ENCODE measurements at places on chromosomes 2 and 18. TPM values are rescaled to one million over a fixed set of nuclear protein-coding genes. Genes with fewer than 3 reads are reported as not detected.

DNA sequence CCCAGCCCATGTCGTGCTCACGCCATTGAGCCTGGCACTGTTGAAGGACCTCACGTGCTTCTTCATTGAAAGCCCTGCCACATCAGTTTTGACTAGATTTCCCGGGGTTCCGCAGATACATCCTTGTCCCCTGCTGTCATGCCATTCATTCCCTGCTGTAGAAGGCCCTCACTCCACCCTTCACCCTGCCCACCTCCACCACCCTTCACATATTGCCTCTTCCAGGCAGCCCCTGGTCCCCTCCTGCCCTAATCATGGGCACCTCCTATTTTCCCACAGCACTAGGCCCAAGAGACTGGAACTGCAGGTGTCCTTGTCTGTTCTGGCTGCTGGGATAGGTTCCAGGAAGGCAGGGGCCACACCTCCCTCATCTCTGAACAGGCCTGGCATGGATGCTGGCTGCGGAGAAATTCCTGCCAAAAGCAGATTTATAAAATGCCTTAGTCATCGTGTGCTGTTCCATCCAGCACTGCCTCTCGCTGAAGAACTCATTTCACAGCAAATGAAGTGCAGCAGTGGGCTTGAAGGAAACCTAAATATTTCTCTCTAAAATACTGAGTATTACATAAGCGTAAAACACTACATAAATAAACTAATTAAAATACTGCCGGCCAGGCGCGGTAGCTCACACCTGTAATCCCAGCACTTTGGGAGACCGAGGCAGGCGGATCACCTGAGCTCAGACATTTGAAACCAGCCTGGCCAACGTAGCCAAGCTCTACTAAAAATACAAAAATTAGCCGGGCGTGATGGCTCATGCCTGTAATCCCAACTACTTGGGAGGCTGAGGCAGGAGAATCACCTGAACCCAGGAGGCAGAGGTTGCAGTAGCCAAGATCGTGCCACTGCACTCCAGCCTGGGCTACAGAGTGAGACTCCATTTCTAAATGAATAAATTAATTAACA lies 38.4 kb downstream of the EIF4E2 start:
- DNase-seq, result peak; percentile 51

DNA sequence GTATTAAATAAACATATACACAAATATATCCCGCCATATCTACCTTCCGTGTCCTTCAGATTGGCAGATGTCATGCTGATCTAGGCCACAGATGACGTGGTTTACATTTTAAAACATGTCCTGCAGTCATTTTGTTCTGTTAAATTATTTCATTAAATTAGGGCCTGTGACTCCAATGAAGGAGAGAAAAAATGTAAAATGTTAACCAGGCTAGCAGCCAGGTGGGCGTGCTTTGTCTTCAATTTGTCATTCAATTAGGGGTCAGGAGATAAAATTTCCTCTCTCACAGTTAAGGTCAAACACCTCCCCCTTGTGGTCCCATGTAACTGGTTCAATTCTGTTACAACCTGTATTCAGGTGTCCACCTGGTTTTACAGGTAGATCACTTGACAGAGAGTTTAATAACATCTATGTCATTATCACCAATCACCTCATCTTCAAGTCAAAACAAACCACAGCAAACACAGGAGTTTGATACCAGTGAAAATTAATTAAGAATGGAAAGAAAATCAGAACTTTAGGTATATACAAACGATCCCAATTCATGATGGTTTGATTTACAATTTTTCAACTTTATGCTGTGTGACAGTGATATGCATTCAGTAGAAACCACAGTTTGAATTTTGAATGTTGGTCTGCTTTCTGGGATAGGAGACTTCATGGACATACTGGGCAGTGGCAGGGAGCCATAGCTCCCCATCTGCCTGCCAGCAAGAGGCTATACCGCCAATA lies 339.4 kb downstream of the CMPK2 start:
- DNase-seq, result no peak

DNA sequence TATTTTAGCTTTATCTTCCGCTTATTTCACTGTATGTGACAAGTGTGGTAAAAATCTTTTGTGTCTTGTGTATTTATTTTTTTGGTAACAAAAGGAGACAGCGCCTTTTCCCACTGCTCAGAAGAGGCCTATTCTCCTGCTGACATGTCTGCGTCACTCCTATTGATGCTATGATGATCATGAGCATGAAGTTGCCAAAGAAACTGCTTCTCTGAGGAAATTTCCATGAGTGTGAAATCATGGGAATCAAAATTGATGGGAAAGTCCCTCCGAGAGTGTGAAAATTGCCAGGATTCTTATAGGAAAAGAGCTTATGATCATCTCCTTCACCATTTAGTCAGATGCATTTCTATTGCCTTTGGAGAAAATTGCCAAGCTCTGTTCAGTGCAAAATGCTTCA lies 36.5 kb upstream of the DARS1 start:
- no peak for DNase-seq

Gene TLK1
- total RNA-seq, result 58.2 TPM

Gene GKN1
- not detected for total RNA-seq

Gene PTRHD1
- 24.6 TPM for total RNA-seq

- DNase-seq, result no peak
Observed at GRCh38 chr18:22643731-22644130, 226.0 kb upstream of the CTAGE1 start.

- DNase-seq, result no peak
Observed at GRCh38 chr2:64982311-64982857, 6.8 kb upstream of the SLC1A4 start.

DNA sequence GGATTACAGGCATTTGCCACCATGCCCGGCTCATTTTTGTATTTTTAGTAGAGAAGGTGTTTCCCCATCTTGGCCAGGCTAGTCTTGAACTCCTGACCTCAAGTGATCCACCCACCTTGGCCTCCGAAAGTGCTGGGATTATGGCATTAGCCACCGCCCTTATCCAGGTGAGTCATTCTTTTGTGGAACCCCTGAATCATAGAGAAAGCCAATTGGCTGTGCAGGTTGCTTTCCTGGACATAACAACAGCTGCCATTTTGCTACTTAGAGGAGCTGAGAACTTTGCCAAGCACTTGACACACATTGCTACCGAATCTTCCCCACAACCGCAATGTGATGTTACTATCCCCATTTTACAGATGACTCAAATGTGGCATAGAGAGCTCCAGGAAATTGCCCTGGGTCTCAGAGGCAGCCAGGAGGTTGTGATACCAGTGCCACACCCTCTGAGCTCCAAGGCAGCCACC lies 36.0 kb downstream of the SETBP1 start:
- DNase-seq, result no peak

DNA sequence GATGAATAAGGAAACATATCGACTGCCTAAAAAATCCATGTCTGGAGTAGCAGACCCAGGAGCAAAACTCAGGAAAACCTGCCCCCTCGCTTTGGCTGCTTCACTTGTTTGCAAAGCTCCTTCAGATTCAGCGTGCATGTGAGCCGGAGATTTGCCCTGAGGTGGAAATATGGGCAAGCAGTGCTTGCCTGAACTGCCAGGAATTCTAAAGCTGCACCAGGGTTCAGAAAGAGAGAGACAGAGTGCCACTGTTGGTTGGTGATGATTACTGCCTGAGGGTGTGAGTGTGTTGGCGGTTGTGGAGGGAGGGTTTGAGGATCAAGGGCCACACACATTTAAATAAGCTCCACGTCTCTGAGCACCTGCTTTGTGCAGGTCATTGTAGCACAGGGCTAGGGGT lies 139.6 kb upstream of the RGPD4 start:
- no peak for DNase-seq

Gene IL36A
- total RNA-seq, result not detected

DNA sequence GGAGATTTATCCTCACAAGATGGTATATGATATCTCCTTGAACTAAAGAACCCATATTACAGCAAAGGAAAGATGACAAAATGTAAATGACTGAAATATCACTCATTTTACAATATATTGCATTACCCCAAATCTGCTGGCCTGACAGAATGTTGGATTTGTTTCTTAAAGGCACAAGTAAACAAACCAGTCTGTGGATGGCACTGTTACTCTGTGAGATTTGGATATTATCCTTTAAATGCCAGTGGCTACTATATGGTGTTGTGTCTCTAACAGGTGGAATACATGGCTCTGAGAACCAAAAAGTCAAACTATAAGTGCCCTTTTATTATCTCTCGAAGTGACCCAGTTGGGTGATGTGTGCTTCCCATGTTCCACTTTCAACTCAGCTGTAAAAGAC lies 125.7 kb downstream of the PDE1A start:
- DNase-seq, result no peak

DNA sequence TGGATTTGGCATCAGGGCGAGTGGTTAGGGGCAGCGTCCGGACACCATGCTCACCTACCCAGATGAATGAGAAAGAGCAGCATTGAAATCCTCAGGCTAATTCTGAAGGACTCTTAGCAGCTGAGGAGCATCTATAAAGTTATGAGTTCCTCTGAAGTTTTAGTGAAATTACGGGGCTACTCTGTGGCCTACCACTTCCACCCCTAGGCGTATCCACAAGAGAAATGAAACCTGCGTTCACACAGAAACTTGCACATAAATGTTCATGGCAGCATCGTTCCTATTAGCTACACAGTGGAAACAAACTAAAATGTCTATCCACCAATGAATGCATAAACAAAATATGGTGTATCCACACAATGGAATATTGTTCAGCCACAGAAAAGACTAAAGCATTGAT lies 98.0 kb downstream of the GBX2 start:
- DNase-seq, result no peak

DNA sequence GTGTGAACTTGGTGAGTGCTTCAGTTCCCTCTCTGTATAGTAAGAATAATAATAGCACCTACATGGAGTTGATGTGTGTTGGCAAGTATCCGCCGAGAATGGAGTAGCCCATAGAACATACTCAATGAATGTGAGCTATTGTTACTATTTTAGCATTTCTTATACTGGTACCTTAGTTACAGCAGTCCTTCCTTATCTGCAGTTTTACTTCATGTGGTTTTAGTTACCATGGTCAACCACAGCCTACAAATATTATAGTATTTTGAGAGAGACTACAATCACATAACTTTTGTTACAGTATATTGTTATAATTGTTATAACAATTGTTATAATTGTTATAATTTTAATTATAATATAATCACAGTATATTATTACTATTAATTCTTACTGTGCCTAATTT lies 152.5 kb upstream of the RASGRP3 start:
- DNase-seq, result no peak

- DNase-seq, result peak; percentile 48
Observed at GRCh38 chr2:127659408-127660290, 13.7 kb downstream of the GPR17 start.

DNA sequence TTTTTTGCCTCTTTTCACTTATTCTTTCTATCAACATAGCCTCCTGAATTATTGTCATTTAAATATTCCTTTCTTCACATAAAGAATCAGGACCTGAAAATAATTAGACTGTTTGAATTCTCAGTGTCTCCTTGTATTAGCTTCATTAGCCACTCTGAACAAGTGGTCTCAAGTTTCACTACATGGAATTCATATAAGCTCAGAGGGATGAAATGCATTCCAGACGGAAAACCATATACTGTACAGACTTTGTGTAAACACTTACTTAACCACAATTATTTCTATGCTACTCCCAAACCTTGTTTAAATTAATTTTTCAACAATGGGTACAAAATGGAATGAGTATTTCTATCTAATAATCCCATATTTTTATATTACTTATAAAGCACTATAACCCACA lies 53.4 kb downstream of the CHN1 start:
- no peak for DNase-seq

DNA sequence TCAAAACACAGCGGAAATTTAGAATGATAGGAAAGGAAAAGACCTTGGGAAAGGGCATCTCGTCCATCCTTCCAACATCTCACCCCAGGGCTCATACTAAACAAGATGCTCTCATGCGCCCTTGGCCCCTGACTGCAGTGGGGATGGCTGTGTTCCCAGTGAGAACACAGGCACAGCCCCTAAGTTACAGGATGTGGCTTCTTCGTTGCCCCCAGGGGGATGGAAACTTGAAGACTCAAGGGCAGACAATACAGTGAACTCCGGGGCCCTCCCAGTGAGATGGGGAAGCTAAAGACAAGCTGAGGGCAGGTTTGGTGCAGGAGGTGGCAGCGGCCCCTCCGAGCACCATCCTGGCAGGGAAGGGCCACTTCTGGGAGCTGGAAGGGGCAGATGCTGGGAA lies 139.7 kb downstream of the INO80D start:
- no peak for DNase-seq

DNA sequence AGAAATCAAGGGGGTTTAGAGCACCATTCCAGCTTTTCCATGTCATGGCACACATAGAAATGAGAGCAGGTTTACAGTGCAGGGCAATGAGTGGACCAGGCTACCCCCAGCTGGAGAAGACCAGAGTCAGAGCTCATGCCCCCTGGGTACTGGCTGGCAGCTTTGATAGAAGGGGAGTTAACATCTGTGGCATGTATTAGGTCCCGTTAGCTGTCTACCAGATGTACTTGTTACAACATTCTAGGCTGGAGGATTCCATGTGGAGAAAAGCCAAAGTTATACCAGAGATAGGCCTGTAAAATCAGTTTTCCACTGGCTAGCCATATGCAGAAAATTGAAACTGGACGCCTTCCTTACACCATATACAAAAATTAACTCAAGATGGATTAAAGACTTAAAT lies 109.2 kb downstream of the CCDC85A start:
- no peak for DNase-seq

GRCh38 chr2:99974682-99975375 lies 167.6 kb downstream of the AFF3 start:
- no peak for DNase-seq

Gene CXCR4
- 55.1 TPM for total RNA-seq

Gene STEAP3
- total RNA-seq, result 18.3 TPM

- no peak for DNase-seq
Observed at GRCh38 chr2:140383781-140384180, 1603.6 kb upstream of the NXPH2 start.

Gene ALPI
- not detected for total RNA-seq

- no peak for DNase-seq
Observed at GRCh38 chr2:199997296-199997695, 41.9 kb downstream of the MAIP1 start.

Gene UPP2
- not detected for total RNA-seq

- DNase-seq, result no peak
Observed at GRCh38 chr2:230737791-230738226, 25.2 kb downstream of the CAB39 start.

GRCh38 chr2:217371781-217372213 lies 511.9 kb upstream of the TNP1 start:
- DNase-seq, result no peak

DNA sequence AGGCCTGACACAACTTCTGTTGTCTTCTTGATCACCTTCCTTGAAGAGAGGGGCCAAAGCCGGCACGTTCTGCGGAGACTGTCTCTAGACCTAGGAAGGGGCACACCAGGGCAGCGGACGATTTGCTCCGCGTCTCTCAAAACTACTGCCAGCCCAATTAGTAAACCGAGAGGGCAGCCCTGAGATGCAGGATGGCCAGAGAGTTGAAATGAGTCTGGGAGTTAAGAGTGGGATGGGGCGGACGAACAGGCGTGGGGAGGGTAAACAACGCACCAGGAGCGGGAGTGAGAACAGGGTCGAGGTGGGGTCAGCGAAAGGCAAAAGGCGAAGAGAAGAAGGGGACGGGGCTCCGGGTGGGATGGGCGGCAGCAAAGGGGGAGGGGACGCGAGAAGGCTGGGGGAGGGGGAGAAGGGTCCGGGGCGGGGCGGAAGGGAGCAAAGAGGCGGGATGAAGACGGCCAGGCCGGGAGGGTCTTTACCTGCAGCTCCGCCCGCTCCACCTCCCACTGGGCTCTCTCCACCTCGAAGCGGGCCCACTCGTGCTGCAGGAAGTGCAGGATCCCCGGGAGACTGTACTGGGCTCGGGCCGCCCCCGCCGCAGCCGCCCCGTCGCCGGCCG lies 476 bp downstream of the STRN start:
- peak; percentile 62 for DNase-seq

Gene EEF1B2
- total RNA-seq, result 408 TPM
